ENCODE measurements at places on chromosomes 13 and 19.

DNA sequence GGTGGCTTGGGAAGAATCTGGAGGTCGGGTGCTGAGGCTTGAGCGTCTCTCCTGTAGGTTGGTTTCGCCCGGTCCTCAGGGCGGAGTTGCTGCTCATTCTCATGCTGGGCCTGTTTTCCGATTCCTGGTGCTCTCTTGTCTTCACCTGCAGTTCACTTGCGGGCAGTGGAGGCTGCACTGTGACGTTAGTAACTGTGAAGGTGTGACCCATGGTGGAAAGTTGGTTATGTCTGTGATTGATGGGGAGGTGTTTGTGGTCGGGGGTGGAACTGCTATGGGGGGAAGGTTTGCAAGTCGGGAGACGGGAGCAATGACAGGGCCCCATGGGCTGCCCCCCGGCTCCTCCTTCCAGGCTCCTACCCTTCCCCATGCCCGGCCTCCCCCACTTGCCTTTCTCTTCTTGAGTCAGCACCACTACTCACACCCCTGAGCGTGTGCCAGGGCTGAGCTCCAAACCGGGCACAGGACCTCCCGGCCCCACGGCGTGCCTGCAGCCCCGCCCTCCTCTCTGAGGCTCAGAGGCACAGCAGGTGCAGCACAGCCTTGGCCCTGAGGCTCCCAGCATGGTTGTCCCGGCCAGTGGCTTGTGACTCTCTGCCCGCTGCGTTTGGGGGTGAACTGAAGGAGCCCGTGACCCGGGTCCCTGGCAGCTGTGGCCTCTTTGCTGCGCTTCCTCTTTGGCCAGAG is 79.1 kb downstream of the ATP11A start:
- DNase-seq, result peak; percentile 25

- no peak for DNase-seq
Measured at GRCh38 chr13:32752997-32753606, 166.8 kb downstream of the PDS5B start.

DNA sequence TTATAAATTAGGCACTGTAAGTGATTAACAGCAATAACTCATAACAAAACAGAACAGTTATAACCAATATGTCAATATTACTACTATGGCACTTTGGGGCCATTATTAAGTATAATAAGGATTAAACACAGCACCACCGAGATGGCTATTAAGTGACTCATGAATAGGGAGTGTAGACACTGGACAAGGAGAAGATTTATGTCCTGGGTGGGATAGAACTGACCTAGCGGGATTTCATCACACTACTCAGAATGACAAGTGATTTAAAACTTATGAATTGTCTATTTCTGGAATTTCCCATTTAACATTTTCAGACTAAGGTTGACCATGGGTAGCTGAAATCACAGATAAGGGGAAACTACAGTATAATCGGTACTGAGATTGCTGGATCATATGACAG is 79.0 kb upstream of the SLC7A1 start:
- DNase-seq, result no peak

GRCh38 chr19:6590827-6591319 is at the start of gene CD70:
TSS of gene CD70 (minus strand) at chr19:6591150. CDS start at chr19:6591002, 148 bp downstream.
- peak; percentile 69 for DNase-seq

GRCh38 chr13:72884101-72884500 is 102.2 kb downstream of the PIBF1 start:
- no peak for DNase-seq

GRCh38 chr19:19027228-19027627 is 6.1 kb downstream of the SUGP2 start:
- no peak for DNase-seq

- peak; percentile 79 for DNase-seq
Measured at GRCh38 chr19:1837625-1838105, 10.6 kb downstream of the REXO1 start.

- DNase-seq, result no peak
Measured at GRCh38 chr13:81563091-81563490, 1222.2 kb upstream of the SPRY2 start.

DNA sequence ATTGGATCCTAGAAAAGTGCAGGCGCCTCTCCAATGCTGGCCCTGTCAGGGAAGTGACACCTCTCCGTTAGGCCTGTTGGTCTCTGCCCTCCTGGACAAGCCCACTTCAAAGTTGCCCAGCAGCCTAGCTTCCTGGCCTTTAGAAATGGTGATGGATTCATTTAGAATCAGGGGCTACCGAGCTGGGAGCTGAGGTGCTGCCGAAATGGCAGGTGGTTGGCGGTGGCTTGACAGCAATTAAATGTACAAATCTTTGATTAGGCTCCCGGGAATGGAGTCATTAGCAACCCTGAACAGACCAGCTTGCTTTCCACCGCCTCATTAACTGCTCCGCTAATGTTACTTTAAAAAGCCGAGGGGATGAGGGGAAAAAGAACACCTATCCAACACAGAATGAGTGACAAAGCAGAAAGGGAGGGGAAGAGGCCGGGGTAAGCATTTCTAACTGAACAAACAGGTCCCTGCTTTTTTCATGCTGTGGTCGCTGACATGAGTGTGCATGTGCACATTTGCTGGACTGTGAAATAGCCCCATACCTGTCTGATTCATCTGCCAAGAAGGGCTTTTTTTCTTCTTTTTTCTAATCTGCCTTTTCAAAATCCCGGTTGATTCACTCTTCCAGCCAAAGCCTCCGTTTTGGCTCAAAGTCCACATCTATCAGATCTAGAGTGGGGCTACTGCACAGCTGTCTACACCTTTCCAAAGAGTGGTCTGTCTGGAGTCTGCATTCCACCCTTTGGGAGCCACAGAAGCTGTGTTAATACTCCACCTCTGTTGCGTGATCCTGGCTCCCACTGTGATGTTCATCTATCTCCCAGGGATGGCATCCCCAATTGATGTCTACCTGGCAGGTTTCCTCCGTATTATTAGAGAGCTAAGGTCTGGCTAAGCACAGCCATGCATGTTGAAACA is 431.9 kb downstream of the COG6 start:
- no peak for DNase-seq

DNA sequence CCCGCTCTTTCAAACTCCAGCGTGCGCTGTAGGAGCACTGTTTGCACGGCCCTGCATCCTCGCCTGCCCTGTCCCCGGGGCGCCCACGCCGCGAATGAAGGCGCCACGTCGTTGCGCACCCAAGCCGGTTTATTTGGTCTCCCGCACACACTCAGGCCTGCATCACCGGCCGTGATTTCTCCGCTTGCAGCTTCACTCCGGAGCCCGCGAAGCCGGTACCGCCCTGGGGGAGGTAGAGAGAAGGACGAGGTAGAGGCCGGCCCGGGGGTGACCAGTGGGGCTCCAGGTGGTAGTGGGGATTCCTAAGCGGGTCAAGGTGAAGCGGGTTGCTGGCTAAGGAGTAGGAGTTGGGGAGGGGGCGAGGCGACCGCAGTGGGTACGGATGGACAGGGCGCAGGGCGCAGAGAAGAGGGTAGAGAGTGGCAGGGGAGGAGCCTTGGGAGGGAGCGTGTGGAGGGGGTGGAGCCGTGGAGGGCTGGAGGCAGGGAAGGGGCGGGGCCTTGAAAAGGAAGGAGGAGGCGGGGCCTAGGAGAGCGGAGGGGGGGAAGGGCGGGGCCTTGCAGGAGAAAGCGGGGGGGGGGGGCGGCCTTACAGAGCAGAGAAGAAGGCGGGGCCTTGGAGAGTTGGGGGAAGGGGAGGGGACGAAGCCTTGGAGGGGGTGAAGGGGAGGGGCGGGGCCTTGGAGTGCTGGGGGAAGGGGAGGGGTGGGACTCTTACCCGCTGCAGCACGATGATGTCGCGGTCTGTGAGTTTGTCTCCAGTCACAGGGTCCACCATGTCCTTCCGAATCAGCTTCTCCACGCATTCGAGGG is 24.6 kb downstream of the NOSIP start:
- DNase-seq, result peak; percentile 86

GRCh38 chr13:67519356-67519755 is 289.2 kb upstream of the PCDH9 start:
- no peak for DNase-seq

GRCh38 chr13:51912091-51912490 is 50.3 kb downstream of the CCDC70 start:
- no peak for DNase-seq

DNA sequence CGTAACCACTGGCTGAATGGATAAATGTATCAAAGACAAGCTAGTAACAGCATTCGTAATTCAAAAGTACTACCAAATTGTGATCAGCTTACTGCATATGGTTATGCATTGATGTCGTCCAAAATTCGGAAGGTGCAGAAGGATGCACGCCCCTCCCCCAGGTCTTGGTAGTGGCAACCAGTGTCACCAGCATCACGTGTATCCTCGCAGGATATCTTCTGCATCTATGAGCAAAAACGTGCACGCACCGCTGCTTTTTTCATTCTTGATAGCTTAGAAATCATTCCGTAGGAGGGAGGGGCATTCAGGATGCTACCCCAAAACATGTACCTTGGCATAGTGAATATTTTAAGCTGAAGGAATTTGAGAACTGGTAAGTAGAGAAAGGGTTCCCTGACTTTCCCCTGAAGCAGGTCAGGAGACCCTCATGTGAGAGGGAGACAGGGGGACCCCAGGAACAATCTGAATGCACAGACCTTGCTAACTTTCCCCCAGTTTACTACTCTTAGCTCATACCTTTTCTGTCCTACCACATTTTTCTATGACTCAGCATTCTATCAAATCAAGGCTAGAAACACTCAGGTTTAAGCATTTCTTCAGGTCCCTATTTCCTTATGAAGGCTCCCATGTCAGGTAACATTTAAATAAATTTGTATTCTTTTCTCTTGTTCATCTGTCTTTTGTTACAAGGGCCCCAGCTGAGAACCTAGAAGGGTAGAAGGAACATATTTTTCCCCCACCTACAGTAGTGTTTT is 61.2 kb upstream of the TM9SF2 start:
- no peak for DNase-seq

DNA sequence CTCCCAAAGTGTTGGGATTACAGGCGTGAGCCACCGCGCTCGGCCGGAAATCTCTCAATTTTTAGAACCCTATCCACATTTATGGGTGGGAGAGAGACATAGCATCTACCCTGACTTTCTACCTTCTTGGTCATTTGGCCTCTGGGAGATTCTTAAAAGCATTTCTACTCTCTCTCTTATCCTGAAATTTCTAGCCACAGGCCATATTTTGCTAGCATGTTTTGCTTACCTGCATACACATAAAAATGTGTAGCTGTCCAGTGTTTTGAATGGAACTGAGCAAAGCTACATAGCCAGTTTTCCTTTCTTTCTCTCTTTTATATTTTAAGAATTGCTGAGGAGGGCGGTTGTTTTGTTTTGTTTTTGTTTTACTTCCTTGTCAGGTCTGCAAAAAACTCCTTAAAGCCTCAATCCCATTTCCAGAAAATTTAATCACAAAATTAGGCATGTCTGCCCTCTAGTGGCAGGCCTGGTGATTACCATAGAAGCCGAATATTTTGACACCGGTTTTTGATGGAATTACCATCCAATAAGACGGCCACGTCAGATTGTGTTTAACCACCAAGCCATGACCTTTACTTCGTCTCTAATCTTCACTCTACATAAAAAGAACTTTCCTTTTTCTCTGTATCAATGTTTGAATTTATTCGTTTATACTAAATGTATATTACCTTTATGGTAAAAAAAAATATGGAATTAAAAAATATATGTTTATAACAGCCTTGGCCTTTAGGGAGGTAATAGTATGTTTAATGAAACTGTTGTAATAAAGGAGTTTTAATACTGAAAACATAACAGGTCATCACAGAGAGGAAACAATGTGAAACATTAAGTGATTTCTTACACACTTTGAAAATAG is 34.4 kb upstream of the OXGR1 start:
- peak; percentile 52 for DNase-seq

DNA sequence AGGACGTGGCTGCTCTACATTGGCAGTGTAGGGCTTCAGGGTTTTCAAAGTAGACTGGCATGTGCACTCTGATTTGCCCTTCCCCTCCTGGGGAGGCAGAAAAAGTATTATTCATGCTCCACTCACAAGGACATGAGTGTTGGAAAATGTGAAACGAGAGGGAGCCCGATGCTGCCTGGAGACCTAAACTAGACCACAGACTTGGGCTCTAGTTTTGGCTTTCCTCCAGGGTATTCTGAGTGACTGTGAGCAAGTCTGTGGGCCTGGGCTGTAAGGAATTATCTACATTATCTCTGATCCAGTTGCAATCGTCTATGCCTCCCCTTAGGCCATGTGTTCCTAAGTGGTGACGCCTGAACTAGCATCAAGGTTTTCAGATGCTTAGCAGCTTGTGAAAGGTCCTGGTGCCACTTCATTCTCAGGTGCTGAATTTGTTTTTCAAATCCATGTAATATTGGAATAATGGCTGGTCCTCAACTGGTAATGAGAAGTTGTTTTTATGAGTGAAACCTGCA is 55.0 kb downstream of the MRPL57 start:
- DNase-seq, result no peak

DNA sequence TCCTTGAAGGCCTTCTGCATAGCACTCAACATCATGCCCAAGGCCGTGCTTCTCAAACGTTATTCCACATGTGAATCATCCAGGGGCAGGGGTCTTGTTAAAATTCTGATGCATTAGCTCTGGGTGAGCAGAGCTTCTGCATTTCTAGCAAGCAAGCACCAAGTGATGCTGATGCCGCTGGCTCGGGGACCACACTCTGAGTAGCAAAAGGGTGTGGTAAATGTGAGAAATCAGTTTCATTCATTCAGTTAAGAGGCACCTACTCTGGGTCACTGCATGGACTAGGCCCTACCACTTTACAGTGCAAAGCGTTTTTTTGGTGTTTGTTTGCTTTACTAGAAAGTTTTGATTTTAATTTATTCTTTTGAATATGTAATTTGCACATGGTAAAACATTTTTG is 7.2 kb downstream of the KRTDAP start:
- no peak for DNase-seq

DNA sequence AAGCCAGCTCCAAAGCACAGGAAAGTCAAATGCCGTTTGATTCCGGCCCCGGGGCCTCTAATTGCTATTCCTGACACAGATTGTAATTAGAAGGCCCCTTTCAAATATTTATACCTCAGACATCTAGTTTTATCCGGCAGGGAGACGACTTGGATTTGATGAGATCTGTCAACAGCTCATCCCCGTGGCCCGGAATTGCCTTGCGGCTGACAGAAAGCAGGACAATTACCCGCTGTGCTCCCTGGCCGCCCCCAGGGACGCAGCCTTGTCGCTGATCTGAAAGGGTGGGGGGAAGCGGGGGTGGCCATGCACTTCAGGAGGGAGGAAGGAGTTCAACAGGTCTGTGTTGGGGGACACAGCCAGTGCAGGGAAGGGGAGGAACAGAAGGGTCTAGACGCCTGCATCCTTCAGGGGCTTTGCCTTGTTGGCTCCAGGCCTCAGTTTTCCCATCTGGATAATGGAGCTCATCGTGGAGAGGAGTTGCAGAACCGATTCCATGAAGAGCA is 1.8 kb upstream of the SHD start:
- DNase-seq, result no peak

Measured in activated naive CD8-positive, alpha-beta T cell treated with anti-CD3 and anti-CD28 coated beads, Interleukin-2, amount 50 U/mL, for 24 hours (primary cell).